Suppressor macrophage (primary cell): ENCODE measurements at places on chromosomes 12 and 14.
A peak's percentile ranks its signal among the peaks of the same experiment; 100 is the strongest.

GRCh38 chr12:59193476-59194050, 273.3 kb upstream of the LRIG3 start:
- DNase-seq = no peak

- peak; percentile 81 for DNase-seq
Measured at GRCh38 chr12:98399532-98399931, 115.9 kb upstream of the TMPO start.

GRCh38 chr12:97194546-97194945, 268.1 kb upstream of the RMST start:
- DNase-seq = no peak

DNA sequence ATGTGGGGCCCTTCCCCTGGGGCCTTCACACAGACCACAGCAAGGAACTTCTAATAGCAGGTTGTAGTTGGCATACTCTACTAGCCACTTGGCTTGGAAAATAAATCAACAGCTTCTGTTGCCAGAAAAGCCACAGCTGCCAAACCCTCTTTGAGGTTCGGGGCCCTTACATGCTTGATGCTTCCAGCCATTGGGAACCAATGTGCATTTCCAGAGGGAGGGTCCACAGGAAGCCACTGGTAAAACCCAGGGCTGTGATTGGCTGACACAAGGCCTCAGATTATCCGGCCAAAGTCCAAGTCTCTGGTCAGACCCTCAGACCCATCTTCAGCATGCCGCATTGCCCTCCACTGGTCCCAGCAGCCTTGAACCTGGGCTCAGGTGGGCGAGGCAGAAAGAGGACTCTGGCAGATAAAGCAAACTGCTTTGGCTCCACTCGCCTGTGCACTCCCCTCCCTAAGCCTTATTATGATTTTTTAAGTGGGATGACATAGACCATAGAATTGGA, 214.4 kb downstream of the BCL11B start:
- DNase-seq = no peak
